ENCODE measurements at places on chromosomes 4 and X. TPM values are rescaled to one million over a fixed set of nuclear protein-coding genes. Genes with fewer than 3 reads are reported as not detected.

GRCh38 chr4:84968925-84969324 lies 2.4 kb upstream of the WDFY3 start:
- no peaks in the 10 kb centered on the region for H3K27me3 ChIP-seq
- peaks cover 9% of the 10 kb centered on the region for H3K4me1 ChIP-seq
- no peak overlapping the region for H3K4me3 ChIP-seq
- DNase-seq: no peak

DNA sequence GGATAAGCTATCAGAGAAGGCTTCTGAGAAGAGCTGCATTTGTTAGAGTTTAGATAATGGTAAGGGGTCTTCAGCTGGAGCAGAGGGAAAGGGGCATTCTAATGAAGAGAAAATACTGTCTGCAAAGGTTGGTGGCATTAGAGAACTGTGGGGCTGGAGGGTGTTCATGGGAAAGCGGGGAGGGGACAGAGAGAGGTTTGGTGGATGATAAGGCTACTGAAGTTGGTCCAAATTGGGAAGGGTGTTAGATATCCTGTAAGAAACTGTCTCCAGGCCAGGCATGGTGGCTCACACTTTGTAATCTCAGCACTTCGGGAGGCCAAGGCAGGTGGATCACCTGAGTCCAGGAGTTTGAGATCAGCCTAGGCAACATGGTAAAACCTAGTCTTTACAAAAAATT lies 59.9 kb downstream of the AFF1 start:
- H3K27ac ChIP-seq: no peak overlapping the region
- no peaks in the 10 kb centered on the region for H3K36me3 ChIP-seq
- H3K4me1 ChIP-seq: peaks cover 11% of the 10 kb centered on the region
- no peak for DNase-seq
- no peak overlapping the region for H3K4me3 ChIP-seq
- no peaks in the 10 kb centered on the region for H3K27me3 ChIP-seq

DNA sequence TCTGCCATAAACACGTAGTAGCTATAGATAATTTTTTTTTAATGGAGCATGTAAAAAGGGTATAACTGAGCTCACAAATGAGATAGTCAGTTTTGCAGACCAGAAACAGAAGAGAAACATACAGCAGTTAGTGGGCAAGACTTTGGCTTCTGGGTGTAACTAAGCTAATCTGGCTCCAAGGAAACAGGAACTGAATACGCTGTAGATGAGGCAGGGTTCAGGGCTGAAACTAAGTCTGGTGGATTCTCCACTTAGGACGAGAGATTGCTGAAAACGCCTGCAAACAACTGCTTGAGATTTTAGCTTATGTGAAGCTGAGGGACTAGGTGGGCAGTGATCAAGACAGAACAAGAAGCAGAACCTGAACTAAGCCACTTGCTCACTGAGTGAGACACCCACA lies 91.7 kb downstream of the SMIM20 start:
- H3K27ac ChIP-seq: no peak overlapping the region
- no peaks in the 10 kb centered on the region for H3K36me3 ChIP-seq
- no peak overlapping the region for H3K4me3 ChIP-seq
- H3K27me3 ChIP-seq: no peaks in the 10 kb centered on the region

- peaks cover 48% of the 10 kb centered on the region for H3K27me3 ChIP-seq
- H3K27ac ChIP-seq: no peak overlapping the region
- DNase-seq: no peak
- no peaks in the 10 kb centered on the region for H3K4me1 ChIP-seq
Observed at GRCh38 chr4:113975578-113975977, 3.9 kb downstream of the ARSJ start.

- H3K27me3 ChIP-seq: no peaks in the 10 kb centered on the region
- H3K27ac ChIP-seq: no peak overlapping the region
- H3K36me3 ChIP-seq: no peaks in the 10 kb centered on the region
- DNase-seq: no peak
Observed at GRCh38 chr4:109051054-109051453, 251.4 kb downstream of the COL25A1 start.

- H3K27me3 ChIP-seq: no peaks in the 10 kb centered on the region
- H3K36me3 ChIP-seq: no peaks in the 10 kb centered on the region
- no peak for DNase-seq
Observed at GRCh38 chr4:56772134-56772533, 49.4 kb downstream of the SPINK2 start.

GRCh38 chr4:38967260-38968095 lies 64.7 kb downstream of the TMEM156 start:
- no peaks in the 10 kb centered on the region for H3K27me3 ChIP-seq
- H3K4me3 ChIP-seq: no peak overlapping the region
- H3K36me3 ChIP-seq: no peaks in the 10 kb centered on the region
- H3K4me1 ChIP-seq: no peaks in the 10 kb centered on the region

- H3K27ac ChIP-seq: no peak overlapping the region
- H3K36me3 ChIP-seq: no peaks in the 10 kb centered on the region
Observed at GRCh38 chr4:73523126-73523525, 41.6 kb downstream of the AFM start.

GRCh38 chr4:35238793-35239192 lies 1005.5 kb downstream of the ARAP2 start:
- H3K36me3 ChIP-seq: no peaks in the 10 kb centered on the region
- H3K27ac ChIP-seq: no peak overlapping the region
- no peaks in the 10 kb centered on the region for H3K27me3 ChIP-seq

- no peaks in the 10 kb centered on the region for H3K4me1 ChIP-seq
- no peaks in the 10 kb centered on the region for H3K36me3 ChIP-seq
- H3K27me3 ChIP-seq: no peaks in the 10 kb centered on the region
- peak; percentile 17 for DNase-seq
- H3K27ac ChIP-seq: no peak overlapping the region
- H3K4me3 ChIP-seq: no peak overlapping the region
Observed at GRCh38 chr4:185457136-185457535, 14.4 kb downstream of the CCDC110 start.

- no peak overlapping the region for H3K4me3 ChIP-seq
- peaks cover 7% of the 10 kb centered on the region for H3K4me1 ChIP-seq
- no peaks in the 10 kb centered on the region for H3K27me3 ChIP-seq
- H3K27ac ChIP-seq: no peak overlapping the region
- peak; percentile 35 for DNase-seq
Observed at GRCh38 chr4:62709618-62710252, 1509.6 kb downstream of the ADGRL3 start.

- no peaks in the 10 kb centered on the region for H3K27me3 ChIP-seq
- H3K27ac ChIP-seq: no peak overlapping the region
- H3K36me3 ChIP-seq: no peaks in the 10 kb centered on the region
Observed at GRCh38 chr4:141058591-141059512, 74.4 kb downstream of the RNF150 start.

Gene IL3RA
- 0.11 TPM for total RNA-seq

Gene CAMK2D
- total RNA-seq: 84.7 TPM

Data from cardiac muscle cell (in vitro differentiated cells and primary cell).